ENCODE measurements at places on chromosomes 7 and 10. TPM values are rescaled to one million over a fixed set of nuclear protein-coding genes. Genes with fewer than 3 reads are reported as not detected.

GRM8 gene
- not detected for total RNA-seq

SHH gene
- total RNA-seq, result not detected

H2BK1 gene
- not detected for total RNA-seq

CCL26 gene
- total RNA-seq, result 1.5 TPM

PCLO gene
- under 0.01 TPM for total RNA-seq
